Thymus (tissue), 14 donors: ENCODE measurements at places on chromosomes 6 and 20. TPM values are rescaled to one million over a fixed set of nuclear protein-coding genes. Genes with fewer than 3 reads are reported as not detected.

- DNase-seq, result no peak
Measured at GRCh38 chr6:118597636-118598035, 49.5 kb downstream of the PLN start.

DNA sequence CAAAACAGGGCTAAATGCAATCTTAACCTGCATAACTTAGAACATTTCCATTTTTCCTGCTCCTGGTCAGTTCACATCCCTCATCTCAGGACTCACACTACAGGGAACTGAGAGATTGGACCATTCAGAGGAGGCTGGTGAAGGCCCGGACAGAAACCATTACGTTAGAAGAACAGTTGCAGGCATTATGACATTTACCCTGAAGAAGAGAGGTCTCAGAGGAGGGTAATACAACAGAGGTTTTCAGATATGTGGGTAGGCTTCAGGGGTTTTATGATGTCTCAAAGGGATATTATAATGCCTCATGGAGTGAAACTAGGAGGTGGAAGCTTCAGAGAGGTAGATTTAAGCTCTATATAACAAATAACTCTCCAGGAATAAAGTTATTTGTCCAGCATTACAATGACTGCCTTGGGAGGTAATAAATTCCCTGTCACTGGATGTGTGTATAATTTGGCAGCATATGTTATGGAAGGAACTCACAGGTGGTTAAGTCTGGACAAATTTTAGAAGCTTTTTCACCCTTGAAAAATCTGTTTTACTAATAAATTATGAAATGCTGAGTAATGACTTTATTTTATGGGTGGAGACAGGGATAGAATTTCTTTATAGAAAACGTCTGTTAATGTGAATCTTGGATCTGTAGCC, 36.7 kb upstream of the RIPOR2 start:
- DNase-seq, result no peak

DNA sequence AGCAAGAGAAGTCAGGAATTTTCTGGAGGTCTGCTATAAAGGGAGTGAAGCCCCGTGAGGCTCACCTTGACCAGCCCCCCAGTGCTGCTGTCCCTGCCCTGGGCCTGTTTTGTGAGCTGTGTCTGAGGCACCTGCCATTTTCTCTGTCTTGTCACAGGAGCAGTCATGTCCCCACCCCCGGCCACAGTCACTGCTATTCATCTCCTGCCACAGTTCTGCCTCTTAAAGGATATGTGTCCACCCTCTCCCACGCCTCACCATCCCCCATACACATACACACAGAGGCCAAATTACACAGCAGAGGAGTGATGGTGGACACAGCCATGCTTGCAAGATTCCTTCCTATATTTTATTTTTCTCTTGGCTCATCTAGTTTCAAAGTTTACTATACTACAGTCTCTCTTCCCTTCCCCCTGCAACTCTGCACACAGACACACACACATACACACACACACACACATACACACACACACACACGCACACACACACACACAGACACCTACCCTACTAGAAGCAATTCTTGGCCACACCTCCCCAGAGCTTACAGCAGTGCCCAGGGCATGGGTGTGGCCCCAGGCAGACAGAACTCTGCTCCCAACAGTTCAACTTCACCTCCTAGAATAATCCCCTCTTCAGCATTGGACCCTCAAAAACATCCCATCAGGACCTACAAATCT, 68.7 kb upstream of the TAB2 start:
- no peak for DNase-seq

DNA sequence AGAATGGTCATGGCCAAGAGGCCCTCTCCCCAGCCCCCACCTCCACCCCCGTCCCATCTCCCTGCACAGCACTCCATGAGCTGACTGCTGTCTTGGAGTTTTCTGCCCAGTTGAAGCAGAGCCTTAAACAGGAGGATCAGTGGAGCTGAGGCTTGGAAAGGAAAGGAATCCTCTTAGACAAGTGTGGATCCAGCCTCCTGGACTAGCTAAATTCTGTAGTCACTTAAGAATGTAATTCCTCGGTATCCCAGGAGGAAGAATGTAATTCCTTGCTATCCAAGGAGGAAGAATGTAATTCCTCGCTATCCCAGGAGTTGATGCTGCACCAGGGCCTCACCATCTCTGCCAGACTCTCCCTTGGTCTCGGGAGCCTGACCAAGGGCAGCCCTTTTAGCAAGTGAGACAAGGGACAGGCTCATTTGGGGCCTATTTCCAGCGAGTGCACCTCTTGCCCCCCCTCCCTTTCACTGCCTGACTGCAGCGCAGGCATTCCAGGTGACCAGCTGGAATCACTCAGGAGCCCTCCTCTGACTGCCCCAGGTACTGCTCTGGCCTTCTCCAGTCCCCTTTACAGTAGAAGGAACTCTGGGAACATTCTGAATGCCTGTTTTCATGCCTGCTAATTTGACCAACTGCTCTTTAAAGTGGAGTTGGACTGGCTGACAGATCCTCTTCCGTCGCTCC, 76.2 kb downstream of the TCP11 start:
- DNase-seq, result no peak

GRCh38 chr6:126300126-126300525, 39.8 kb upstream of the CENPW start:
- DNase-seq, result no peak

DNA sequence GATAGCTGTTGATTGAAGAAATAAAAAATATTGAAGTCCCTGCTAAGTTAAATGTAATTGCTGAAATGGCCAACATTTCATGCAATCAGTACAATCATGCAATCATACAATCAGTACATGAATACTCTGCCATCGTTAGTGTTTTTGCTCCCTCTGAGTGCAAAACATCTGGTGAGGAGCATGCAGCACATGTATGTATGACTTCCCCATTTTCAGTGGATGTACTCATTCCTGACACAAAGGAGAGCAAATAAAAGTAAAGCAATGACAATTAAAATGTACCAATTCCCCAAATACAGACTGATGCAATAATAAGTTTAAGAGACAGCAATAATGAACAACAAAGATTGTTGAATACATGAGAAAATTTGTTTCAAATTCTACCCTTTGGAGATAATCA, 140.7 kb downstream of the PLCB1 start:
- DNase-seq, result no peak

GRCh38 chr6:154267508-154268106, 89.0 kb downstream of the IPCEF1 start:
- DNase-seq, result peak; percentile 57

DNA sequence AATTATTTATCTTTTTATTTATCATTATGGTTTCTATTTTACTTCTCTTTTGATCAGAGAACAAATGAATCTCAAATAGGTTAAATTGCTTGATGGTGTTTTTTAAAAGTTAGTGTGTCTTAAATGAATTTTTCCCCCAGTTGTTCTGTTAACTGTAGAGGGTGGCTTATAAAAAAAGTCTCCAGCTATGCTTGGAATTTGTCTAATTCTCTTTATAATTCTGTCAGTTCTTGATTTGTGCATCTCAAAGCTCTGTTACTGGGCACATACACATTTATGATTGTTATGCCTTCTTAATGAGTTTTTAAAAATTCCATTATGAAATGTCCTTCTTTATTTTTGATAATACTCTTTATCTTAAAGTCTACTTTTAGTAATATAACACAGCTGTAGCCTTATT, 58.0 kb downstream of the LIN28B start:
- DNase-seq, result no peak

DNA sequence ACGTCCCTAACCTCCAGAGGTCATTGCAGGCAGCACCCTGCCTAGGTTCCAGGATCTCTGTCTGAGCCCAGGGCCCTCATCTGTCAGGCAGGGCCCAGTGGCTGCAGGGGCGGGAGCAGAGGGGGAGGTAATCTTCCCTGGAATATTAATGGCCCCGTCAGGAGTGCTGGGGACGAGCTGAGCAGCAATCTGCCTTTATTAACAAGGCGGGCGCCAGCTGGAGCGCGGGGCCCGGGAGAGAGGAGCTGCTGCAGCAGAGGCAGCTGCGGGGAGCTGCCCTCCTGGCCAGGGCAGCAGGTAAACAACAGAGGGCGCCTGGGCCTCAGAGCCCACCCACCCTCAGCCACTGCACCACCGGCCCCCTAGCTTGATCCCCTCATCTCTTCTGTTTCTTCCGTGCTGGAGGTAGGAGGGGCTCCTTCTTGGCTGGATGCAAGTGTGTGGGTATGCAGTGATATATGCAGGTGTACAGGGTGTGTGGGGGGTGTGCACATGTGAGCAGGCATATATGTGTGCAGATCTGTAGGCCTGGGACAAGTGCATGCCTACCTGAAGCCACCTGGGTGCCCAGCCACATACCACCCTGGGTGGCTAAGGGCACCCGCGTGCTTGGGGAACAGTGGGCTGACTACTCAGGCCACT, 131.8 kb upstream of the MLN start:
- no peak for DNase-seq

DNA sequence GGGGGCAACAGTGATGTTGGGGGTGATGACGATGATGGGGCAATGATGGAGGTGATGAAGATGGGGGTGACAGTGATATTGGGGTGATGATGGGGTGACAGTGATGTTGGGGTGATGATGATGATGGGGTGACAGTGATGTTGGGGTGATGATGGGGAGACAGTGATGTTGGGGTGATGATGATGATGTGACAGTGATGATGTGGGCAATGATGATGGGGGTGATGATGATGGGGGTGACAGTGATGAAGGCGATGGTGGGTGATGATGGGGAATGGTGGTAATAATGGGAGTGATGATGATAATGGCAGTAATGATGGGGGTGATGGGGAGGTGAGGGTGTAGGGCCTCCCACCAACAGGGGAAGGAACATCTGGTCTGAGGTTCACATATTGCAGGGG, 150.6 kb downstream of the ERMARD start:
- DNase-seq, result no peak

DNA sequence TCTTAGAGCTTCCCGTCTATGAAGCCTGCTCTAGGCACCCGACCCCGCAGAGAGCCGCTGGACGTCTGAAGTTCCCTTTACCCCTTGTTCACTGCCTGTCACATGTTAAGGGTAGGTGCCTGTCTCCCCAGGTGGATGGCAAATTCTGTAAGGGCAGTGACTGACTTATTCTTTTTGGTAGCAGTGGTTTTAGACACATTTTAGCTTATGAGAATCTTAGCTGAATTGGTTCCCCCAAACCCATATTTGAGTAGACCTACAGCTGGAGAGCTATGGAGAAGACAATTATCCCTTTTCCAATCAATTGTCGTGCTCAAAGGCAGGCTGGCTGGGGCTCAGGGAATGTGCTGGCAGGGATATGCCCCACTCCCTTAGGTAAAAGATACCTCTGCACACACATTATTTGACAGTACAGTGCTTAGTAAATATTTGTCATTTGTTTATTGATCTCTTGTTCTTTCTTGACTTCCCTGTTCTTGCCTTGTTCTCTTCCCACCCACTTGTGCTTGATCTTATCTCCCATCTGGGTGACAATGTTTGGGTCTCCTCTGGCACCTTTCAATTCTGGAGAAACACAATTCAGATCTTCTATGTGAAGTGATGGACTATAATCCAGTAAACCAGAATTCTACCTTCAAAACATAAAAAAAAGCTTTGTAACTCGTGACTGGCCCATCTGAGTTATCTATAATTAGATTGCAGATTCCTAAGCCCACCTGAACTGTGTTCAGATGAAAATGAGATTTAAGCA, 114.3 kb upstream of the SLC2A12 start:
- DNase-seq, result no peak

GRCh38 chr6:165574220-165575157, 88.6 kb downstream of the PDE10A start:
- no peak for DNase-seq

DNA sequence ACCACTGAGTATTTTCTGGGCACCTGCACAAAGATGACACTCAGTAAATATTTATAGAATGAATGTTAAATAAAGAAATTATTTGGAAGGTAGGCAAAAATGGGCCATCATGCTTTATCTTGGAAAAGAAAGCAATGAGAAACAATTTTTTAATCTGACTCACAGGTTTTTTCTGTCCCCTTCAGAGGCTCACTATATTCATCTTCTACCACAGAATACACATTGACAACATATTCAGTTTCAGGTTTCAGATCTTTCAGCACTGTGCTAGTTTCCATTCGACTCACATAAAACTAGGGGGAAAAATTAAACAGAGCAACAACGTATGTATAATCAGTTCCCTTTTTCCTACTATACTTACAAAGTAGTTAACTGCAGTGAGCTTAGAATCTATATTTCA, 58.3 kb downstream of the COL12A1 start:
- DNase-seq, result no peak

- no peak for DNase-seq
Measured at GRCh38 chr20:9163251-9163650, 94.4 kb downstream of the PLCB4 start.

- no peak for DNase-seq
Measured at GRCh38 chr6:106069478-106069877, 16.7 kb upstream of the PRDM1 start.

- DNase-seq, result no peak
Measured at GRCh38 chr20:34491226-34491931, 24.8 kb upstream of the DYNLRB1 start.

DNA sequence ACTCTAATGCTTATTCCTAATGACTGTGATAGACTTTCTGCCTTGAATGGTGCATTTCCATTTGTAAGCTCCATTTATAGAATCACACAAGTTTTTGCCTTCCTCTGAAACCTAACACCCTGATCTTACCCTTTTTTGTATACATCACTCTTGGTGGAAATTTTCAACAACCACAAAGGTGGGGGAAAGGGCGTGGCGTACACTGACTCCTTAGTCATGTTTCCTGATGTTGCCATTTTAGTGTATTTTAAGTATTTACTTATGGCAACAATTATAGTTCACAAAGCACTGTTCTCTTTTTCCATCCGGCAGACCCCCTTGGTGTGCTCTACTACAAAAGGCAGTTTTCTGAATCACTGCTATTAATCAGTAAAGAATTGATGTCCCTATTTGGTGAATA, 92.0 kb downstream of the ATXN1 start:
- no peak for DNase-seq

- no peak for DNase-seq
Measured at GRCh38 chr6:39215640-39216158, 13.6 kb downstream of the KCNK5 start.

- peak; percentile 74 for DNase-seq
Measured at GRCh38 chr20:62795023-62795761, 1.1 kb upstream of the MRGBP start.

DNA sequence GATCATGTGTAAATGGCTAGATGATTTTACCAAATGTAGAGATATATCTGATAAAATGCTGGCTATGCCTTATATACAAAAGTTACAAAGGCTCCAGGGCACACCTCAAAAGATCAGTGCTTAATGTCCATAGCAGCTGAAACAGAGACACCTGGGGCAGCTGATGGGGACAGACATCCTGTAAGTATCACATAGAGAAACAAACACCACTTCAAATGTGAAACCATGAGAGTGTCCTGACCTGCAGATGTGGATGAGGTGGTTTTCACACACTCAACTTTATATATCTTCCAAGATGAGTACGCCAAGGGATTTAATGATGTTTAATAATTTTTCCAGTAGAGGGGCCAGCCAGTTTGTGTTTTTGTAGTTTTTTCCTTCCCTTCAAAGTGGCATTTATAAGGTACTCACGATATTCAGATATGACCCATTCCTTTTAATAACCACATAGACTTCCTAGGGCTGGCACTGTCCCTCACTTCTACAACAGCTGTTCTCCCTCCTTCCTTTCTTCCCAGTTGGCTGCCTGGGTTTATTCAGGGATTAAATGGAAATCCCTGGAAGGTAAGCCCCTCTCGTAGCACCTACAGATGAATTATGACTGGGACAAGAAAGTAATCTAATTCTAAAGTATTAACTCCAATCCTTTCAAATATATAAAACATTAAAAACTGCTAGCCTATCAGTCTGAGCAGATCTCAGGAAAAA, 50.3 kb upstream of the MCM9 start:
- DNase-seq, result no peak

Gene FOXQ1
- 6.3 TPM for polyA plus RNA-seq

Gene CGAS
- polyA plus RNA-seq, result 4.7 TPM

Gene SLC26A8
- 0.11 TPM for polyA plus RNA-seq

Gene KIAA0408
- polyA plus RNA-seq, result 1.0 TPM

Gene LY6G6D
- not detected for polyA plus RNA-seq

Gene RAET1G
- polyA plus RNA-seq, result 0.64 TPM
